ENCODE measurements at places on chromosomes 6 and 20.

DNA sequence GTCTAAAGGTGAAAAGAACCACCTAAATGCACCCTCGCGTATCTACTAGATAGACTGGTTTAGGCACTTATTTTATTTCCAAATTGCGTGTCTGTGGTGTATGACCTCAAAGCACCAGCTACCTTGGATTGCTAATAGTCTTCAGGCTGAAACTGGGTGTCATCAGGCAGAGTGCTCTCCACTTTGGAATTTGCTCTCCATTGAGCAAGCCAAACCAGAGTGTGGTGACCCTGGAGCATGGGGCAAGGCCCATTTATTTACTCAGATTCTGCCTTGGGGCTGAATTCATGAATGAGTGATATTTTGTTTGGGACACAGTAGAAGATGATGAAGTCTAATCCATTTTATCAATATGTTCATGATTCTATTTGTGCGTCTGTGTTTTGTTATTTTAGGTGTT lies 812.8 kb upstream of the SLC35B3 start:
- no peak for DNase-seq

DNA sequence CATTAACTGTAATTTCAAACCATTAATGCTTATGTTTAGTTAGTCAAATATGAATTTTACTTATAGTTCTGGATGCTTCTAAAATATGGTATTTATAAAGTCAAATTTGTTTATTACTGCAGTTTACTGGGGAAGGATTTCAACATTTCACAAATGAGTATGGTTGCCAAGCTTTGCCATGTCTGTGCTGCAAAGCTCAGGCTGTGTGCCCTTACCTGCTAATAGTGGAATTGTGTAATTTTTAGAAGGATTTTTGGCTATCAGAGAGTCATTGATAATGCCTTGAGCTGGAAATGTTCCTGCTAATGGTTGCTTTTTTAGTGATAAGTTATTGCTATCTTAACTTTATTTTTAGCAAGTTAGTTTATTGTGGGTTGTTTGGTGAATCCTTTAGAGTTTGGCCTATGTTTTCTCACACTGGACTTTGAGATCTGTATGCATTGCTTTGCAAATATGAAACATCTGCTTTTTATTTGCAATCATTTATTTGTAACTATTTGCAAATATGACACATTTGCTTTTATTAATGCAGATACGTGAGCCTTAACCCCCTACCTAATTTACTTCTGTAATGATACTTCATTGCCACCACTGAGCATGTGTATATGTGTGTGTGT lies 105.8 kb downstream of the CD109 start:
- DNase-seq, result no peak

DNA sequence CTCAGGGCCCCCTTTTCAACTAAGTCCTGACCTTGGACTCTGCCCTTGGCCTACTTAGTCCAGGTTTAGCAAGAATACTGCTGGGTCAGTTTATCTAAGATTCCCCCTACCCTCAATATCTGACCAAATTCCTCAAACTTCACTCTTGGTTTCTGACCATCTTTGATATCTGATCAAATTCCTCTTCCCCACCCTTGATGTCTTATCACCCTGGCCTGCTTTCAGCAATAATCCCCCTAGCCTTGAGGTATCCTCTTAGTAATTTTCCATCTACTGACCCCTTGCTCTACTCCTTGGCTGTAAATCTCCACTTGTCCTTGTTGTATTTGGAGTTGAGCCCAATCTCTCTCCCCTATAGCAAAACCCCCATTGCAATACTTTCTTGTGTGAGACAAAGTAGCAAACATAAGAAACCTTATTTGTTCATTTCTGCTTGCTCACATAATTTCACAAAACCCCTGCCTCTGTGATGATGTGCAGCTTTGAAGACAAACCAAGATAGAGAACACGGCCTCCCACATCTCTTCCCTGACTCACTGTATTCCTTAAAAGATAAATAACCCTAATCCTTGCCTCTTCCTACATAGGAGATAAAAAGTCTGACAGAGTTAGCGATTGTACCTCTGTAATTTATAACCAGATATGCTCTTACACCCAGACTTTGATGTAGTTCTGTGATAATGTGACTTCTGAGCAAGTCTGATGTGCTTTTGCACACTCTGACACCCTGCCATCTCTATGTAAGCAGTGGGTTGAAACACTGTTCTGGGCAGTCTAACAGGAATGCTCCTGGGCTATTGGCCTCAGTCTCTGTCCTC lies 13.8 kb upstream of the IYD start:
- no peak for DNase-seq

GRCh38 chr20:51697096-51697826 lies 70.9 kb downstream of the ATP9A start:
- no peak for DNase-seq

GRCh38 chr20:64111841-64112641 lies 4.7 kb upstream of the NPBWR2 start:
- DNase-seq, result no peak

DNA sequence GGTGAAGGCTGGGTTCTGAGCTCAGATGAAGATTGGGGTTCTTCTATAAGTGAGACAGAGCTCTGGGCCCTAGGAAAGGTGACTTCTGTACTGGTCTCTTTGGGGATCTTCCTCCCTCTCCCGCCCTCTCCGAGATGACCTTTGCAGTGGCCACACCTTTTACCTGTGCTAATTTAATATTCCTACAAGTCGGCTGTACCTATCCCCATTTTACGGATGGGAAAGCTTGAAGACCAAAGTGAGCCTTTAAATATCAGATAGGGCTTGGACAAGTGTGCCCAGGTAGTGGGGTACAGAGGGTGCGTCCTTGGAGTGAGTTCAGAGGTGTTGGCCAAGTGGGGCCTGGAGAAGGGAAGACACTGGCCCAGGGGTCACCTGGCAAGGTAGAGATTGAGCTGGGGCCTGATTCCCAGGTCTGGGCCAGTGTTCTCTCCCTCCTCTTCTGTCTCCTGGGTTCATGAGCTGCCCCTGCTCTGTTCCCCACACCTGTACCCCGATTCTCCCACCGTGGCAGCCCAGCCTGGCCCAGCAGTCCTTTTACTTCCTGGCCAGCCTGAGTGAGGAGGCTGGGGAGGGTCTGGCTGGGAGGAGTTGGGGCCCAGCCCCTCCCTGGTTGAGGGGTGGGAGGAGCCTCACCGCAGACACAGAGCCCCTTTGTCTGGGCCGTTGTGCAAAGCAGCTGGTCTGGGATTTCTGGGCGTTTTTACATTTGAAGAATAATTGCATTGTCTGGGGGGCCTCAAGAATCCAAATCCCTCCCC lies 152.1 kb upstream of the RNF24 start:
- DNase-seq, result no peak

- no peak for DNase-seq
Observed at GRCh38 chr6:44653761-44654218, 266.3 kb downstream of the CDC5L start.

DNA sequence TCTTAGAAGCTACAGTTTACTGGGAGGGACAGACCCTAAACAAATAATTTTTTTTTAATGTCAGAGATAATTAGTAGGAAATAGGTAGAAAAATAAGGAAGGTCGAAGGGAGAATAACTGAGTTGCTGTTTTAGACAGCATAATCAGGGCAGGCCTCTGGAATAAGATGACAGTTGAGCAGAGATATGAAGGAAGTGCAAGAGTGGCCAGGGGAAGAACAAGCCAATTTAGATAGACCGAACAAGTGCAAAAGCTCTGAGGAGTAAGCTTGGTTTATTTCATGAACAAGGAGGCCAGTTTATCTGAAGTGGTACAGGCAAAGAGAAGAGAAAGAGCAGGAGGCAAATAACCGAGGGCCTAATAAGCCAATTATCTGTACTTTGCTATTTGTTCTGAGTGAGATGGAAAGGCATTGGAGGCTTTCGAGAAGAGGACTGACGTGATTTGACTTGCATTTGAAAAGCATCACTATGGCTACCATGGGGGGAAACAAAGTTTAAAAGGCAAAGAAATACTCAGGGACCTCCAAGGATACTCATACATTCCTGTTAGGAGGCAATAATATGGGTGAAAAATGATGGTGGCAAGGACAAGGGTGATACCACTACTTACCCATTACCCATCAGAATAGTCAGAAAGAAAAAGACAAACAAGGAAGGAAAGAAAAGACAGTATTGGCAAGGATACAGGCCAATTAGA lies 19.7 kb downstream of the PROCR start:
- DNase-seq, result no peak

DNA sequence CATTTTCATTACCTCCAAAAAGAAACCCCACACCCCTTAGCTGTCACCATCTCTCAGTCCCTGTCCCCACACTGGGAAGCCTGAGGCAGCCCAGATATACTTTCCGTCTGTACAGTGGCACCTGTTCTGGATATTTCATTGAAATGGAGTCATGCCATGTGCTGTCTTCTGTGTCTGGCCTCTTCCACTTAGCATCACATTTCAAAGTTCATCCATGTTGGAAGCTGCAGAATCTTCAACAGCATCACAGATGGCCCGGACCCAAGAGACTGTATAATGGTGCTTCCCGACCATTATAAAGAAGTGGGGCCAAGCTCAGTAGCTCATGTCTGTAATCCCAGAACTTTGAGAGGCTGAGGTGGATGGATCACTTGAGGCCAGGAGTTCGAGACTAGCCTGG lies 58.4 kb downstream of the DLGAP4 start:
- DNase-seq, result no peak

DNA sequence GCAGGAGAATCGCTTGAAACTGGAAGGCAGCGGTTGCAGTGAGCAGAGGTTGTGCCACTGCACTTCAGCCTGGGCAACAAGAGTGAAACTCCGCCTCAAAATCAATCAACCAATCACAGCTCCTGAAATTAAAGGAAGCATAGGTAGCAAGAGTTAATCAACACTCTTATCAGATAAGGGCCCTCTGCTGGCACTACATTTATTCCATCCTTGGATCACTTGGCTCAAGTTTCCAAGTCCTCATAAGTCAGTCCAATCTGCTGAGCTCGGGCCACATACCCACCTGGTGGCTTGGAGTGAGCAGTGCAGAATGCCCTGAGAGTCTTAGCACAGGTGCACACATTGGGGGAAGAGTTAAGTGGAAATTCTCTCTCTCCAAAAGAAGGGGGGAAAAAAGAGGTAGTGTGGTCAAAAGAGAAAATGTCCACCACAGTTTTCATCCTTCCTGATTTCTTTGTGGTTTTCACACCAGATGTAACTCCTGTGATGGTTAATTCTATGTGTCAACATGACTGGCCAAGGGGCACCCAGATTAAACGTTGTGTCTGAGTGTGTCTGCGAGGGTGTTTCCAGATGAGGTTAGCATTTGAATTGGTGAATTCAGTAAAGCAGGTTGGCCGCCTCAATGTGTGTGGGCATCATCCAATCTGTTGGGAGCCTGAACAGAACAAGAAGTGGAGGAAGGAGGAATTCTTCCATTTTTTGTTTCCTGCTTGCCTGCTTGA lies 14.2 kb upstream of the FAM8A1 start:
- DNase-seq, result no peak

GRCh38 chr6:142705054-142705453 lies 239.9 kb downstream of the HIVEP2 start:
- DNase-seq, result no peak

GRCh38 chr6:148973538-148974208 lies 226.8 kb downstream of the UST start:
- no peak for DNase-seq

DNA sequence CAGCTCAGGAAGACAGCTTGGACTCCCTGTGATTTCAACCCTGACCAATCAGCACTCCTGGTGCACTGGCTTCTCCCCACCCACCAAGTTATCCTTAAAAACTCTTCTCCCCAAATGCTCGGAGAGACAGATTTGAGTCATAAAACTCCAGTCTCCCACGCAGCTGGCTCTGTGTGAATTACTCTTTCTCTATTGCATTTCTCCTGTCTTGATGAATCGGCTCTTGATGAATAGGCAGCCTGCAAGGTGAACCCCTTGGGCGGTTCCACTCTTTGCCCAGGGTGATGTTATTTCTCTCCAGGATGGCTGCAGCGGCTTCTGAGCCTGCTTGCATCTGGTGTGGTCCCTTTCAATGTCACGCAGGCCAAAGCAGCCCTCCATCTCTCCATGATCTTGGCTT lies 12.4 kb downstream of the SLC52A3 start:
- no peak for DNase-seq

Data from NCI-H2107 (cell line).